Activated effector memory CD4-positive, alpha-beta T cell treated with Interleukin-2 at 50 U/mL for 16 hours (primary cell): ENCODE measurements at places on chromosomes 4 and X.

GRCh38 chr4:110597582-110597981, 25.3 kb downstream of the PITX2 start:
- DNase-seq = no peak

DNA sequence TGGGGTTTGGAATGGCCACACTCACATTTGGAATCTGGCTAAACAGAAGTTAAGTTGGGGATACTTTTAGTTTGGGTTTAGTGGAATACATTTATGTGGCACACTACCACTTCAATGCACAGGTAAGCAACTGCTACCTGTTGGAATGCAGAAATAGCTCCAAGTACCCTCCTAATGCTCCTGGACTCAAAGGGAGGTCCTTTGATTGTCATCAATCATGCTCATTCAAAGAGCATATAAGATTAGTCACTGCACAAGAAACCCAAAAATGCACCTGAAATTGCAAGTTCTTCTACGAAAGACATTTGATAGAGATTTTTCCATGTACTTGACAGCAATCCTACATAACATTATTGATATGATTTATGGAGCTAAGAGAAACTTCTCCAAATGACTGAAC, 247.7 kb downstream of the ANKRD50 start:
- DNase-seq = no peak

- no peak for DNase-seq
Observed at GRCh38 chr4:134365852-134366251, 164.3 kb upstream of the PABPC4L start.

DNA sequence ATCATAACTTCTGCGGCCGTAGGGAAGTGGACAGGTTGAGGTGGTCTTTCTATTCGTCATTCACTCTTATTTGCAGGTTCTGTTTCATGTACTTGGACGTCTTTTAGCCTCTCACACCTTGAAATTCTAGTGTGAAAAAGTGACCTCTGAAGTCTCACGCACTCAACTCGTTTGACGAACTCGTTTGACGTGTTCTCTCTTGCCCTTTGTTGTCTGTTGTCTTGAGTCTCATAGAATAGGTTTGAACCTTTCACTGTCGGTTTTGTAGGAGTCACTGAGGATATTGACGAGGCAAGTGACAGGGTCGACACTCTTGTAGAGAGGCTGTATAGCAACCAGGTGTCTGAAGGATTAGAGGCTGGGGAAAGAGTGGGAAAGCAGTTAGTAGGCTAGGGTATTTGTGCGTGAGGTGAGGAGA, 1.1 kb upstream of the PGRMC2 start:
- no peak for DNase-seq

DNA sequence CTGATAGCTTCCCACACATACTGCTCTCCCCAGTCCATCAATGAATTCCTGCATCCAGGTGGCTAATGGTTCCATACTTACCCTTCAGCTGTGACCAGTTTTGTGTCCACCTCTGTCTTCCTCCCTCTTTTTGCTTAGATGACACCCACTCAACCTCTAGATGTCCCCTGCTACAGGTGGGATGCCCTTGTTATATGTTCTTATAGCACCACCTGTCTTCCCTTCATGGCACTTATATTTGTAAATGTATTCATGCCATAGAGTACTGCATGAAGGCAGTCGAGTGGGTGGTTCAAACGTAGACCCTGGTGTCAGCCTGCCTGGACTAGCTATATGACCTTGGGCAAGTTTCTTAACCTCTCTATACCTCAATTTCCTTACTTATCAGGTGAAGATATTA, 6.5 kb upstream of the USP46 start:
- no peak for DNase-seq

- DNase-seq = no peak
Observed at GRCh38 chr4:81631958-81632441, 160.3 kb upstream of the RASGEF1B start.

- no peak for DNase-seq
Observed at GRCh38 chr4:77586951-77587383, 18.7 kb upstream of the CXCL13 start.
